ENCODE measurements at places on chromosomes 13 and 19.

DNA sequence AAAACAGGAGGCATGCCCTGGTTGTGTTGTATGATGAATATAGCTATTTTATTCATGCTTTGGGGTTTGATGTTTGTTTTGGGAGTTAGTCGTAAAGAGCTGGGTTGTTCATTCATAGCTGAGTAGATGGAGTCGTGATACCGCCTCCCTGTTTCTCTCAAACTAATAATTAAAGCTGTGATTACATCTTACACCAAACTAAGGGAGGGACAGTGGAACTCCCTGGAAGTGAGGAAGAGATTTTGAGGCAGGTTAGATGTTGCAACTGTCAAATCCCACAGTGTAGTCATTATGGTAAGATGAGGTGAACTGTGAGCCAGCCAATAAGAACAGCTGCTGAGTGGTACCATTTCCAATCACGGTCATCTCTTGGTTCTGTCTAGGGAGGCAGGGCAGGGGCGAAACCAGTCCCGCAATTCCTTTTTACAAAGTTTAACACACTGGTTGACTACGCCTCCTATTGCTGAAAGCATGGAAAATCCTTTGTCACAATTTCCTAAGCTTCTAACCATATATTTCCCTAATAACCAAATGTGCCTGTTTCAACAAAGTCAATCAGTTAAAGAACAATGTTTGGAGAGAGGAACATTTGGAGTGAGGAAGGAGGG lies 207.6 kb upstream of the SERP2 start:
- no peak for DNase-seq

DNA sequence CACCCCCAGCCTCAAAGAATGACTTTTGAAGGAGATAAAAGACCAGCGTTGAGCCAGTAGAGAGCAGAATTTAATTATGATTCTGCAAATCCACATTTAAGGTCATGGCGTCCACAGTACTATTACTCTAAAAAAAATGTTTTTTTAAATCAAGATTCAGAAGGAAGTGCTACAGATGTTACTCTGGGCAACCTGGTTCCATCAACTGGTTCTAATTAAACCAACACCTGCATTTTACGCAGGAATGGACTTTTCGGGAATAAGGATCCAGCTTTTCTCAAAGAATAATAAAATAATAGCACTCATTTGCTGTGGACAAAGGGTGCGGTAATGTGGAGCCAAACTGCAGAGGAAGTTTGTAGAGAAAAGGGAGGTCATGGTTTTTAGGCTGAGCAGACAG lies 62.9 kb upstream of the IPO5 start:
- no peak for DNase-seq

- no peak for DNase-seq
Observed at GRCh38 chr13:64680739-64681138, 2549.4 kb downstream of the PCDH9 start.

DNA sequence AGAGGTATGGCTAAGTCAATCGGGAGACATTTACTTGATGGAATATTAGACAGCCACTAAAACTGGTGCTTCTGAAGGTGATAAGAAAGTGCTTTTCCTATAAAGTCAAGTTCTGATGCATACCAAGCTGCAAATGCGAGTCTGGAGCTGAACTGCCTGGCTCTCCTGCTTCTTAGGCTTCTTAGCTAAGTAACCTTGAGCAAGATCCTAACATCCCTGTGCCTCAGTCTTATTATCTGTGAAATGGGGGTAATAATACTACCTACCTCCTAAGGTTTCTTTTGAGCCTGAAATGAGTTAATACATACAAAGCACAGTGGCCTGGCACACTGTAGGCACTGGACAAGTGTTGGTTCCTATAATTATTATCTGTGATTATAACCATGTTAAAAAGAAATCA lies 64.5 kb downstream of the ZIC5 start:
- DNase-seq = no peak

DNA sequence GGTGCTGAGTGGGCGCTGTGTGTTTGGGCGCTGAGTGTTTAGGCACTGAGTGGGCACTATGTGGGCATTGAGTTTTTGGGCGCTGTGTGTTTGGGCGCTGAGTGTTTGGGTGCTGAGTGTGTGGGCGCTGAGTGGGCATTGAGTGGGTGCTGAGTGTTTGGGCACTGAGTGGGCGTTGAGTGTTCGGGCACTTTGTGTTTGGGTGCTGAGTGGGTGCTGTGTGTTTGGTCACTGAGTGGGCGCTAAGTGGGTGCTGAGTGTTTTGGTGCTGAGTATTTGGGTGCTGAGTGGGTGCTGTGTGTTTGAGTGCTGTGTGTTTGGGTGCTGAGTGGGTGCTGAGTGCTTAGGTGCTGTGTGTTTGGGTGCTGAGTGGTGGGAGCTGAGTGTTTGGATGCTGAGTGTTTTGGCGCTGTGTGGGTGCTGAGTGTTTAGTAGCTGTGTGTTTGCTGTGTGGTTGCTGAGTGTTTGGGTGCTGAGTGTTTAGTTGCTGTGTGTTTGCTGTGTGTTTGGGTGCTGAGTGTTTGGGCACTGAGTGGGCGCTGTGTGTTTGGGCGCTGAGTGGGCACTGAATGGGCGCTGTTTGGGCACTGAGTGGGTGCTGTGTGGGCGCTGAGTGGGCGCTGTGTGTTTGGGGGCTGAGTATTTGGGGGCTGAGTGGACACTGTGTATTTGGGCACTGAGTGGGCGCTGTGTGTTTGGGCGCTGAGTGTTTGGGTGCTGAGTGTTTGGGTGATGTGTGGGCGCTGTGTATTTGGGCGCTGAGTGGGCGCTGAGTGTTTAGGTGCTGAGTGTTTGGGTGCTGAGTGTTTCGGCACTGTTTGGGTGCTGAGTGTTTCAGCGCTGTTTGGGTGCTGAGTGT lies 47.2 kb upstream of the F7 start:
- DNase-seq = no peak

DNA sequence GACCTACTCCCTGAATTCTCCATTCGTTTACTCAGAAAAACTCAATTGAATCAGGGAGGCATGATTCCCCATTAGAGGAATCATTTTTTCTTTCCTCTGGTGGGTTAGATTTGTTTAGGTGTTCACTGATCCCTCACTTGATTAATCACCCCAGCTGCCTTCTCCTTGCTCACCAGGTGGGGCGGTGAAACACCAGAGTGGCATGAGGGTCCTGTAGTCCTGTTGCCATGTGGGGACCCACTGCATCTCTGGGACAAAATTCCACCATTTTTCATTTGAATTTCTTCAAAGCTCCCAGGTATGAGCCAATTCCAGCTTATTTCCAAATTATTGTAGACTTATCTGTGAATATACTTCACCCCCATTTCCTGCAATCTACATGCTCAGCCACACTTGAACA lies 462.7 kb upstream of the ZNF507 start:
- no peak for DNase-seq

GRCh38 chr13:102679449-102680132 lies 15.3 kb downstream of the METTL21C start:
- DNase-seq = peak; percentile 1

DNA sequence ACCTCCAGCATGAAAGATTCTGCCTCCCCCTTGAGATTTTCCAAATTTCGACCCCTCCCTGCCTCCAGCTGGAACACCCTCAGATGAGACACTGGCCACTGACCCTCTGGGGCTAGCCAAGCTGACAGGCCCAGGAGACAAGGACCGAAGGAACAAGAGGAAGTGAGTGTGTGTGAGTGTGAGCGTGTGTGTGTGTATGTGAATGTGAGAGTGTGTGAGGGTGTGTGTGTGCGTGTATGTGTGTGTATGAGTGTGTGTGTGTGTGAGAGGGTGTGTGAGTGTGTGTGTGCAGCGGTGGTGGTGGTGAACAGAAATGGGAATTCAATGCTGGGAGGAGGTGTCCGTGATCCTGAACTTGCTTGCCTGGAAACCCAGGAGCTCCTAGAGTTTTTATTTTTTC lies 13.8 kb downstream of the HRC start:
- DNase-seq = no peak

GRCh38 chr13:40813667-40814454 lies 24.4 kb downstream of the SLC25A15 start:
- no peak for DNase-seq

- no peak for DNase-seq
Observed at GRCh38 chr13:30796132-30796572, 60.8 kb downstream of the ALOX5AP start.

GRCh38 chr19:39236527-39236926 lies 8.3 kb downstream of the IFNL3 start:
- DNase-seq = no peak

DNA sequence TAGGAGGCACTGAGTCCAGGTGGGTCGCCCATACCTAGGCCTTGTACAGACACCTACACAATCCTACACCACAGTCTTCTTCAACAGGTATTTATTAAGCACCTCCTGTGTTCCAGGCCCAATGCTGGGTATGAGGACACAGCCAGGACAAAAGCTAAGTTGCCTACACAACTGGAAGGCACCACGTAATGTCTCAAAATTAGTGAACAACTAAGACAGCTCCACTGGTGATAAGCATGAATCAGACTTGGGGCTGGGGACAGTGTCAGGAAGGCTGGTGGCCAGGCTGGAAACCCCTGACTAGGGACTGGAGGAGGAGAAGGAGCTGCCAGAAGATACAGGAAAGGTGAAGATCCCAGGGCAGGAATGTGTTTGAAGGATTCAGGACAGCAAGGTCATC lies 2.4 kb downstream of the SMIM24 start:
- DNase-seq = no peak

DNA sequence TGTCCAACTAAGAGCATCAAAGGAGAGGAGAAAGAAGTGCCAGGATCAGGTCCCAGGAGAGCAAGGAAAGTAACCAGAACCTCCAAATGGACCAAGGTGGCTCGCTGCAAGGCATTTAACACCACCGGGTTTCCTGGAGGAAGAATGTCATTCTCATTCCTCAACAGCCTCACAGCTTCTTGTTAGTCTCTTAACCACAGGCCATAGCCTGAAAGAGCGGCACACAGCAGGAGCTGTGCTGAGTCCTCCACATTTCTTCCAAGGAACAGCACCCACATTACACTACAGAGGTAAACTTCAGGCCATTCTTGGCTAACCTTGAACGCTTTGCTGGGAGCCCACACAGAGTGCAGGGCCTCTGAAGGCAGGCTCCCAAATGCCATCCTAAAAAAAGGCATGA lies 23.6 kb downstream of the DOCK9 start:
- DNase-seq = no peak

GRCh38 chr13:111411919-111412650 lies 91.6 kb downstream of the TEX29 start:
- no peak for DNase-seq

DNA sequence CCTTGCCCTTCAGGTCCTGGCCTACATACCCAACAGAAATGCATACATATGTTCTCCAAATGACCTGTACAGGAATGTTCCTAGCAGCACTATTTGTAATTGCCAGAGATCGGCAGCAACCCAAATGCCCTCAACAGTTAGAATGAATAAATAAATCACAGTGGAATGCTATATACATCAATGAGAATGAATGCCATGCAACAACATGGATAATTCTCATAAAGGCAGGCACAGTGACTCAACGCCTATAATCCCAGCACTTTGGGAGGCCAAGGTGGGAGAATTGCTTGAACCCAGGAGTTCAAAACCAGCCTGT lies 18.6 kb downstream of the TEX101 start:
- no peak for DNase-seq

DNA sequence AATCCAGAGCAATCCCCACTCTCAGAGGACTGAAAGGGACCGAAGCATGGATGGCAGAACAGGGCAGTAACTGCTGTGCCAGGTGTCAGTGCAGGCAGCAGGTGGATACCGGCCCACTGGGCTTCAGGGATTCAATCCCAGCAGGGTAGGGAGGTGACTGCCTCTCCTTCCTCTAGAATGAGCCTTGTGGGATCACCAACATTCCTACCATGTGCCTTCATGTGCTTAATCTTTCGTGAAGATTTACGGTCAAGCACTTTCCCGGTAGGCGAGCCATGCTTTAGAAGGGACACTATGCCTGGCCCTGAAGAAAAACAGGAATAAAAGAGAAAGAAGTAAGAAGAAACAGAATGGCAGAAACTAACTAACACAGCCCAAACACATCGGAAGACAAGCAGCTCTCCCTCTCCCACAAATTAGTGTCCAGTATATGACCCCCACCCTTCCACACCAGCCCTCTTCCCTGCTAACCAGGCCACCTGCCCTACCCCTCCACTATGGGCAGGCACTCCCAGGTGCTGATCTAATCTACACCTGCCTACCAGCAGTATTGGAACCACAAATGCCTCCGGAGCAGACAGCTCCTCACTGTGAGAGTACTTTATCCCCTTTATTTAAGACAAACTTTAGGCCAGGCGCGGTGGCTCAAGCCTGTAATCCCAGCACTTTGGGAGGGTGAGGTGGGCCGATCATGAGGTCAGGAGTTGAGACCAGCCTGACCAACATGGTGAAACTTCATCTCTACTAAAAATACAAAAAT lies 162.5 kb downstream of the NUFIP1 start:
- DNase-seq = no peak

GRCh38 chr19:6779206-6779605 lies 6.7 kb downstream of the VAV1 start:
- DNase-seq = no peak

- no peak for DNase-seq
Observed at GRCh38 chr13:46866150-46866549, 30.7 kb downstream of the HTR2A start.

DNA sequence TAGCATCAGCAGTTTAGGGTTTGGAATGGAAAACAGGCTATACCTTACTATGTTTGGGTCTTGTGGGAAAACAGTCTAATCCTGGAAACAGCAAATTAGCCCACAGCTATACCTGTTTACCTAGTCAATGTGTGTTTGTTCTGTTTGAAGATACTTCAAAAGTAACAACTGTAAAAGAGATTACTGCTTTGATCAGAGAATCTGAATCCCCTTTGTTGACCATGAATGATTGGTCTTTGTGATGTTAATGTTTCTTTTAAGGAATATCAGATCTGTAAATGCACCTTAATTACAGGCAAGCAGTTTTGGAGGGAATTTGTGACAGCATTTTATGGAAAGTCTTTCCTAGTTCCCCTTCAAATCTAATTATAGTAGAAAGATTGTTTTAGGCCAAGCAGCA lies 20.7 kb upstream of the KLF5 start:
- DNase-seq = no peak

DNA sequence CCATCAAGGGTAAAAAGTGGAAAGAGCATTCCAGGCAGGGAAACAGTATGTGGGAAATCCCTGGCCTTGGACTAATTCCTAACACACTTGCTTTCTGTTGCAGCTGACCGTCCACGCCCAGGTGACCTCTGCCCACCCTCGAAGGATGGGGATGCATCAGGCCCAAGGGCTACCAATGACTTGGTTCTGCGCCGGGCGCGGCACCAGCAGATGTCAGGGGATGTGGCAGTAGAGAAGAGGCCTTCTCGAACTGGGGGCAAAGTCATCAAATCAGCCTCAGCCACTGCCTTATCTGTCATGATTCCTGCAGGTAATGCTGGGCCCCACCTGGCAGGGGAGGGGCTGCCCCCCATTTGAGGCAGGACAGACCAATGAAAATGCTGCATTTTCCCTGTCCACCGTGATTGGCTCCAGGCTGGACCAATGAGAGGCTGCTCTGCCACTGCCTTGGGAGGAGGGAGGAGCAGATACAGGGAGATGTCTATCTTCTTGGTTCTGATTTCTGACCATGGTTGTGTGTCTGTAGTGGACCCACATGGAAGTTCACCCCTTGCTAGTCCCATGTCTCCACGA lies 12.6 kb downstream of the DNASE2 start:
- DNase-seq = no peak
